ENCODE measurements at places on chromosomes 5 and 9.

- DNase-seq = no peak
Observed at GRCh38 chr5:103674251-103674650, 111.7 kb upstream of the NUDT12 start.

DNA sequence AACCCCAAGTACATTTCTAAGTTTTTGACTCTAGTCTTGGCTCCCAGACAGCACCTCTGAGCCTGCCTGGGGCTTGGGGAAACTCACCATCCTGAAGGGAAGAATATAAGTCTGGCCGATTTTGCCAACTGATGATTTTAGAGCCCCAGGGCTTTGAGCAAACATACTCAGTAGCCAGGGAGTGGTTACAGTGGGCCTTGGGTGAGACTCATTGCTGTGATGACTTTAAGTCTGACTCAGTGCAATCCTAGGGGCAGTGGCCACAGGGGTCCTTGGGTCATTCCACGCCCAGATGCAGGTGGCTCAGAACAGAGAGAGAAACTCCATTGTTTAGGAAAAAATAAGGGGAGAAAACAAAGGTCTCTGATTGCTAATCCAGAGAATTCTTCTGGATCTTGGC lies 312.0 kb upstream of the EDIL3 start:
- DNase-seq = no peak

- DNase-seq = no peak
Observed at GRCh38 chr5:53256746-53257145, 147.2 kb upstream of the MOCS2 start.

- DNase-seq = no peak
Observed at GRCh38 chr5:160800375-160801275, 51.4 kb downstream of the ATP10B start.

- no peak for DNase-seq
Observed at GRCh38 chr9:79862921-79863890, 291.4 kb downstream of the TLE4 start.

DNA sequence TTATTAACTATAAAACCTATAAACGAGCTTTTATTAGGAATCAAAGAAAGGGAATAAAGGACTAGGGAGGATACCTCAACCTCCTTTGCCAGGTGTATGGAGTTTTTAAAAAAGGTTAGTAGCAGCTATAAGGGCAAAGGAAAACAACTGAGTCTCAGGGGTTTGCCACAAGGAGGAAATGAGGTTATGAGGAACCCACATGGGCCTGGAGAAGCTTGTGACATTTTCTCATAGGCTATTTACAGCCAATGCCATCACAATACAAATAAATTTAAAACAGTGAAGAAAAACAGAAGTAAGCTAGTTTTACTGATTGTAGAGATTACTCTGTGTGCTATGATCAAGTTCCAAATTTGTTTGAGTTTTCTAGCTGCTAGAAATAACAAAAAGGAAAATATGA lies 92.6 kb downstream of the CDKN2A start:
- no peak for DNase-seq

DNA sequence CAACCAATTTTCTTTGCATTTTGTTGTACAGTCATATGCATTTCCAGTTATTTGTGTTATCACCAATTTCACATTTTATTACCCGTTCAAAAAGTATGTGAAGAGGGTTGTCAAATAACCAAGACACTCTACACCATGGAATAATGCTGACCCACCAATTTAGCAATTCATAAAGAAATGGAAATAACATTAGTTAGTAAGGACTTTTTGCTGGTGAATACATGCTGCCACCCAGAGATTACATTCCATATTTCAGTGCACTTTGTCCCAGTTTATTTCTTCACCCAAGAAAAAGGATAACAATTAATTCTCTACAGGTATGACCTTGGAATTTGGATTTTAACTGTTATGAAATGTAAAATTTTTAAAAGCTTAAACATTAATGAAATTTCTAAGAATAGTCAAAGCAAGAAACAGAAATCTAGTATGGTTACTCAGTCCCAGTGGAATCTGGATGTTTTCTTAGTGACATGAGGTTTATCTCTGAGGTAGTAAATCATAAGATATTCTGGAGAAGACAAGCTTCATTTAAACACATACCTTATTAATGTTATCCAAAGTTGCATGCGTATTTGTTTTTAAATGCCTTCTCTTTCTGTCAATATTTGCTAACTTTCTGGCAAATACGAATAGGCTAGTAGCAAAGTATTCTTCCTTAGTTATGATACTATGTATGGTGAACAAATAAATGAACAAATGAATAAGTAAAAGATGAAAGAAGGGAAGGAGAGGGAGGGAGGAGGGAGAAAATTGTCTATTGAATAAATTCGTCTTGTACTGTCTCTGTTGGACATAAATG lies 100.6 kb downstream of the CETN3 start:
- DNase-seq = no peak

- no peak for DNase-seq
Observed at GRCh38 chr5:154352960-154353548, 92.7 kb upstream of the SAP30L start.

GRCh38 chr9:13131416-13131815 lies 148.1 kb downstream of the MPDZ start:
- no peak for DNase-seq

DNA sequence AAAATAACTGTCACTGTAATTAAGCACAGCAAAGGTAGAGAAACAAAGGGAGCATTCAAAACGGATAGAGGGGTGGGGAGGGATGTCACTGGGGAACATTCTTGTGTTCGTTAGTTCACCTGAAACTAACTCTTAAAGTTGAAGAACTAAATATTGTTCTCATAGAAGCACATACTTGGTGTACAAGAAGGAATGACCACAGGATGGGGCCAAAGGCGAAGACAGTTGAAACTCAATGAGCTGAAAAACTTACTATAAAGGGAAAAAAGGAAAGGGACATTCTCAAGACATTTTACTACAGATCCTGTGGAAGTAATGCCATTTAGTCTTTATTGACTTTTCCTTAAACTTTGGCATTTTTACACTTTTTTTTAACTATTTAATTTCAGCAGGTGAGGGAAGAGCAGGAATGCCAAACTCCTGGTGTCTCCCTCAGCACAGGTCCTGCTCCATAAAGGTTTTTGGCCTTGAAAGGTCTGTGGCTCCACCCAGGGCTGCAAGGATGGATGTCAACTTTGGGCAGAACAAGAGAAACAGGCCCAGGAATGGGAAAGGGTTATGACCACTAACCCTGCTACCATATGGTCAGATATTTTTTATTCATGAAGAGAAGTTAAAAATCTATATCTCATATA lies 197.6 kb upstream of the RASA1 start:
- no peak for DNase-seq

- no peak for DNase-seq
Observed at GRCh38 chr9:94610181-94610606, 16.6 kb upstream of the FBP2 start.

DNA sequence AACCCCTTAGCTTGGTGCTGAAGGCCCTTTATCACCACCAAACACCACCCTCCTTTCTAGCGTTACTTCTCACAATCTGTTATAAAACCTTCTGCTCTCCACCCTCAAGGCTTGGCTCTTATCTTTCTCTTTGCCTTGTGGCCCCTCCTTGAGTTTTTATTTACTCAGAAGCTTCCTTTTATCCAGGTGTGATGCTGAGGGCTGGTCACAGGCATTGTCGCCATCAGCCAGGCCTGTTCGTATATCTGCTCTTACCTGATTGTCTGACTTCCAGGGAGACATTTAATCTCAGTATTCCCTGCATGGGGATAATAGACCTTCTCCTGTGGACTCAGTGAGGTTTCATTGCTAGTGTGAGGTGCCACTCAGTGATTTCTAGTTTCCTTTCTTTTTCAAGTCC lies 34.2 kb downstream of the MEGF10 start:
- DNase-seq = no peak

DNA sequence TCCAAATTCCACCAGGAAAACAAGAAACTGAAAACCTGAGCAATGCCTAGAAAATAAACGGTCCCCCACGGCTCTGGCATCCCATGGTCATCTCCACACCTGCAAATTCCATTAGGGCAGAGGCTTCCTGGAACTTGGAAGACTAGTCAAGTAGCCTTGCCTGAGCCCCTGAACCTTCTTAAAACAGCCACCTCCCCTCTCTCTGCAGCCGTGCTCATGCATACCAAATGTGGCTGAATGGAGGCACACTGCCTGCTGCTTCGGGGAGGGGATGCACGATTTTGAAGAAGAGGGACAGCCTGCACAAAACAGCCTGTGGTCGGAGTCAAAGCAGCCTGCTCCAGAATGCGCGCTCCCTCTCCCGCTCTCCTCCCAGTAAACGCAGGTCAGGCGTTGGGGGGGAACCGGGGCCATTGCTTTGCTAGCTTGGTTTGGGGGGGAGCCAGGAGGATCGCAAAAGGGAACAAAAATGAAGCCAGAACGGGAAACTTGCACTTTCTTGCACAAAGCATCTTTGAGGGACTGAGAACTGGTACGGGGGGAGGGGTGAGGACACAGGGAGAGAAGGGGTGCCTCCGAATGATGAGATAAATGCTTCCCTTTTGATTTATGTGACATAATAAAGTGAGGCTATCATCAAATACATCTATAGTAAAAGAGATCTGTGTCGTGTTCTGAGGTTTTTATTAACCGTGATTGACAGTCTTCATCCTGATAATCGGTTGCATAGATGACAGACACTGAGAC lies at the start of gene TRPM3:
Gene TRPM3 (minus strand): TSS at position 347 of the 747 bp plus-strand sequence. CDS start 267 bp downstream, at position 80.
- DNase-seq = no peak

DNA sequence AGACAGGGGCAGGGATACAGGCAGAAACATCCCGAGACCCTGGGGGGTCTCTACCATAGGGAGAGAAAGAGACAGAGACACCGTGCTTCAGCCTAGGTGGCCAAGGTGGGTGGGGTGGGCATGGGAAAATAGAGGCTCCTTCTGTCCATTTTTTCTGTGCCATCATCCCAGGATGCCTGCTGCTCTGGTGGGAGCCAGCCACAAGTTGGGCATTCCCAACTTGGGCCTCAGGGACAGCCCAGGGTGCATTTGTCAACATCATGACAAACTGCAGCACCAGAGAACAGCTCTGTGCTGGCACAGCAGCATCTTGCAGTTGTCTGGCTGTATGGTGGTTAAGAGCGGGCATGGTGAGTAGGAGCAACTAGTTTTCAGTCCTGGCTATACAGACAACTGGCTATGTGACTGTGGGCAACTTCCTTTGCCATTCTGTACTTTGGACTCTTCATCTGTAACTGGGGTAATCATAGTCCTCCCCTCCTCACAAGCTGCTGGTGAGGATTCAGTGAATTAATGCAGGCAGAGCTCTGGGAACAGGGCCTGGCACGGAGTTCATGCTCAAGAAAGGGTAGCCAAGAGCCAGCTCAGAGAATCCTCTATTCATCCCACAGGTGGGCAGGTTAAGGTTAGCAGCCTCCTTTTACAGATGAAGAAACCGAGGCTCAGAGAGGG lies 100.4 kb downstream of the RGS3 start:
- DNase-seq = no peak

DNA sequence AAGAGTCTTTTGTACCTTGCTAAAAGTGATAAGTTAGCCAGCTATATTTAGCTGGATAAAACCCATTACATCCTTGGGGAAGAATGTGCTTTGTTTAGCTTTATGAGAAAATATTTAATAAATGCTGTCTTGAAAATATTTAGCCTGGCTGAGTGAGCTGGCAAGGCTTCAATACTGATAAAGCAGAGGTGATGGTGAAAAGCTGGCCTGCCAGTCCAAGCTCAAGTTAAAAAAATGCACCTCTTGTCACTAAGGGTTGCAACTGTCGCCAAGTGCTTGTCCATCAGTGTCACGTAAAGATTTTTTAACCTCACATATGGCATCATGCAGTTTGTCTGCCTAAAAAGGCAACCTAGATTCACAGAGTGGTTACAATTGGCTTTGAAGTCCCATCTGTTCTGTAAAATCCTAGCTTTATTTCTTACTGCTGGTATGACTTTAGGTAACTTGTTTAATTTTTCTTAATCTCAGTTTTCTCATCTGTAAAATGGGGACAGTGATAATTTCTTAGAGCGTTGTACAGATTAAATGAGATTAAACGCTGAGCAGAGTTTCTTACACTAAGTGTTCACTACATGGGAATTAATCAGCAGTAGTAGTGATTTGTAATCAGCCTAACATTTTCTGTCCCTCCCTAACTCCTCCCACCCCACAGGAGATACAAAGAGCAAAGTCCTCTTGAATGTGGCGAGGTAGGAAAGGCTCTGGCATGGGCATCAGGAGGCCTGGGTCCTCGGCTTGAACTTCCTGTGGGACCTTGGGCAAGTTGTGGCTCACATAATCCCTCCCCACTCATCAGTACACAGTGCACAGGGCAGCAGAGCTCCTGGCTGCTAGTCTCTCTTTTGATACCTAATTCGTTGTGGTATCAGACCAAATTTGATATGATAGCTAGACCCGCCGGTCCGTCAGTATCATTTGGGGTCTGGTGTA lies 48.7 kb downstream of the PIK3R1 start:
- no peak for DNase-seq

DNA sequence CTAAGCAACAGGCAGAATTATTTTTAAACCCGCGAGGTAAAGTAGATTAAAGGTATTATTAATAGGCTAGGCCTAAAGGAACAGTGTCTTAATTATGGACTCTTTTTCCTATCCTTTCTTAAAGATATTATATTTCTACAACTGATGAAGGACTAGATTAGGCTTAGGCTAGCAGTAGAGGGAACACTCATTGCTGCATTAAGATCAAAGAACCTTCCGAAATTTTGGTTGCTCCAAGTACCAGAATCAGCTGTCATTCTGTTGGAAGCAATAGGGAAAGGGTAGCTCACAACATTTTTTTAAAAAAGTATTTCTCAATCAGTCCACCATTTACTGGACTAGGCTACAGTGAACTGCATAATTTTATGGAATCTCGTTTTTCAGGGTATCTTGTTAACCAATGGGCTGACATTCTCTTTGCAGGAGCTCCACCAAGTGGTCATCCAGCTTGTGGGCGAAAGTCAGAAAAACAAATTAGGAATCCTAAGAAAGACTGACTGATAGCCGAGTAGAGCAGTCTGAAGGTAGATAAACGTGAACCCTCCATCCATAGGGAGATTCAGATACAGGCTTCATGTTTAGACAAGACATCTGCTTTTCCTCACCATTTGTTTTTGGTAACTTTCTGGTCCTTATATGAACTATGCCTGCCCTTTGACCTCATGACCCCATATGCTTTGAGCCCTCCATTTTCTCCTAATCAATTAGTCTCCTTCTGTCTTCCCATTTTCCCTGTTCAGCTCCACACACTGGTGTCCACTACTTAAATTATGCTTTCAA lies 103.6 kb upstream of the CHD1 start:
- DNase-seq = no peak

- DNase-seq = no peak
Observed at GRCh38 chr9:96067600-96067999, 192.1 kb downstream of the ERCC6L2 start.

GRCh38 chr5:36932056-36932455 lies 55.5 kb downstream of the NIPBL start:
- no peak for DNase-seq

DNA sequence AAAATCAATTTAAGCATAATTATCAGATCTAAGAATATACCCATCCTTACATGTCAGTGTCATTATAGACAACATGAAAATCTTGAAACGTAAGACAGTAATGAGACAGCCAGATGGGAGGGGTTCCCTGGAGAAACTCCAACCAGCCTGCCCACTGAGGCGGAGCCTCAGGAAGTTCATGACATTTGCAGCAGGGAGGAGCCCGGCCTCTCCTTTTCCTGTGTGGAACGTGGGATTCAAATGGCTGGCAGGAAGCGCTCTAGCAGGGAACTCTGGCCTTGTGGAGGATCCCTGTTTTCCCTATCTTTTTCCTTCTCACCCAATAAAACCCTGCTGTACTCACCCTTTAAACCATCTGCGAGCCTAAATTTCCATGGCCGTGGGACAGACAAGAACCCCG lies 176.6 kb upstream of the KCNN2 start:
- DNase-seq = no peak
